Uterus (tissue), 4 donors: ENCODE measurements at places on chromosomes 6 and 20. TPM values are rescaled to one million over a fixed set of nuclear protein-coding genes. Genes with fewer than 3 reads are reported as not detected.

Gene WFDC2
- total RNA-seq: 7.9 TPM

GRCh38 chr6:161235776-161236633 is 37.9 kb downstream of the AGPAT4 start:
- no peak overlapping the region for H3K4me3 ChIP-seq
- H3K4me1 ChIP-seq: no peaks in the 10 kb centered on the region
- no peaks in the 10 kb centered on the region for H3K36me3 ChIP-seq
- no peak overlapping the region for H3K27ac ChIP-seq
- no peak for DNase-seq
- no peaks in the 10 kb centered on the region for H3K27me3 ChIP-seq

GRCh38 chr6:73062130-73062529 is 163.2 kb downstream of the KHDC1L start:
- no peaks in the 10 kb centered on the region for H3K36me3 ChIP-seq
- DNase-seq: no peak
- H3K4me3 ChIP-seq: no peak overlapping the region
- no peak overlapping the region for H3K27ac ChIP-seq

GRCh38 chr6:114218437-114219340 is 124.1 kb downstream of the HS3ST5 start:
- H3K4me3 ChIP-seq: no peak overlapping the region
- no peak overlapping the region for H3K27ac ChIP-seq
- no peak for DNase-seq
- no peaks in the 10 kb centered on the region for H3K4me1 ChIP-seq

DNA sequence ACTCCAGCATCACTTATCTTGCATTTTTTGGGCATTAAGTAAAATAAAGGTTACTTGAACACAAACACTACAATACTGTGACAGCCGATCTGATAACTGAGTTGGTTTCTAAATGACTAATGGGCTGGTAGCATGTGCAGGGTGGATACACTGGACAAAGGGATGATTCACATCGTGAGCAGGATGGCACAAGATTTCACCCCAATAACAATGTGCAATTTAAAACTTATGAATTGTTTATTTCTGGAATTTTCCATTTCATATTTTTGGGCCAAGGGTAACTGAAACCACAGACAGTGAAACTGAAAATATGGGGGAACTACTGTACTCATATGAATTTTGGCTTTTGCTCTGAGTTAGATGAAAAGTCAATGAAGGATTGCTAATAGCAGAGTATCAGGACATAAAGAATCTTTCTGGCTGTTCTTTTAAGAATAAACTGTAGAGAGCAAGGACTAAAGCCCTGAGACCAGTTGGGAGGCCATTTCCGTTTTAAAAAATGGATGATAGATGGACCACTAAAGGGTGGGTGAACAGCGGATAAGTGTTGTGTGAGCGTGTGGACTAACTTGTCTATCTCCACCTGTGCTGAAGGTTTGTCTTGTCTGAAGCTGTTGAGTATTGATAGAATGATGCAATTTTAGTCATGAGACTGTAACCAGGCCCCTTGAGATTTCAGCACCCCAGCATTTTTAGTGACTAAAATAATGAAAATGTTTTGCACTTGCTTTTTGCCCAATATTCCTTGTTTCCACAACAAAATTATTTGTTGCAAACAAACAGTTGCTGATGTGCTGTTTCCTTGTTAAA is 8.2 kb downstream of the SPINT3 start:
- no peak overlapping the region for H3K4me3 ChIP-seq
- H3K4me1 ChIP-seq: no peaks in the 10 kb centered on the region
- H3K36me3 ChIP-seq: no peaks in the 10 kb centered on the region
- H3K27me3 ChIP-seq: no peaks in the 10 kb centered on the region
- H3K27ac ChIP-seq: no peak overlapping the region
- no peak for DNase-seq

Gene ANKRD66
- total RNA-seq: not detected

DNA sequence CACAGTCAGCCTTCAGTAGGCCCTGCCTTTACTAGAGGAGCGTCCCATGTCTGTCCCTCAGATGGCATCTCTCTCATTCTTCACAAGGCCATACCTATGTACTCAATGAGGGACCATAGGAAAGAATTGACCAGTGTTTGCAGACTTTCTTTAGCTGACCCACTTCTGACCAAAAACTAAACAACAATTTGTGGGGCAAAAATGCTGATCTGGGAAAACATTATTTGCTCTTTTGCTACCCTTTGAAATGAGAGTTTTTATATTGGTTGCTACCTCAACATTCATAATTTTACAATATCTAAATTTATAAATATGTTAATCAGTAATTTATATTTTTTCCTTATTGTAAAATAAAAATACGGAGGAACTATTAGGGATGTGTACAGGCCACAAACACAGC is 539.4 kb upstream of the GJE1 start:
- H3K4me3 ChIP-seq: no peak overlapping the region
- H3K4me1 ChIP-seq: no peaks in the 10 kb centered on the region
- no peaks in the 10 kb centered on the region for H3K36me3 ChIP-seq
- H3K27ac ChIP-seq: no peak overlapping the region
- DNase-seq: no peak
- no peaks in the 10 kb centered on the region for H3K27me3 ChIP-seq

Gene GABRR2
- 0.26 TPM for total RNA-seq

DNA sequence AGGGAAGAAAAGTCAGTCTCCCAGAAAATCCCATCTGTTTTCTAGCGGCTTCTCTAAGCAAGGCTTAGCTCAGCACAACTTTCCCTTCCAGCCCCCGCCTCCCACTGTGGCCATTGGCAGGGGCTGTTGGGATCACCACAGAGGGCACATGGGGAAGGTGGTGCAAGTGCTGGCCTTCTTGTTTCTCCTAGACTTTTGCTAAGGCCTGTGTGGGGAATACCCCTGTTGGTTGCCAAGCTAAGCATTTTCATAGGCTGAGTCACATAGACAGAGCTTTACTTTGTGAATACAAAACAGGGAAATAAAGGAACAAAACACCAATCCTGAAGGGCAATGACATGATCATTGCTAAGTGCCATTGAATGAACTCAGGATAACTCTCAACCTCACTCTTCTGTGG is 32.4 kb upstream of the TIAM2 start:
- DNase-seq: no peak
- no peak overlapping the region for H3K27ac ChIP-seq
- H3K4me3 ChIP-seq: no peak overlapping the region
- no peaks in the 10 kb centered on the region for H3K27me3 ChIP-seq

GRCh38 chr6:126341126-126341525 is 1.2 kb downstream of the CENPW start:
- peak overlapping the region; percentile 67 for H3K4me3 ChIP-seq
- H3K36me3 ChIP-seq: no peaks in the 10 kb centered on the region
- DNase-seq: no peak
- H3K4me1 ChIP-seq: peaks cover 5% of the 10 kb centered on the region
- no peaks in the 10 kb centered on the region for H3K27me3 ChIP-seq

Gene OLIG3
- total RNA-seq: not detected

Gene ADGRF5
- total RNA-seq: 51.2 TPM

- no peak for DNase-seq
- no peaks in the 10 kb centered on the region for H3K36me3 ChIP-seq
- peaks cover 17% of the 10 kb centered on the region for H3K27me3 ChIP-seq
These were observed 72.9 kb upstream of the GLP1R start for GRCh38 chr6:38975621-38976049.

- no peaks in the 10 kb centered on the region for H3K36me3 ChIP-seq
- H3K27me3 ChIP-seq: no peaks in the 10 kb centered on the region
- no peak for DNase-seq
- no peak overlapping the region for H3K27ac ChIP-seq
- no peaks in the 10 kb centered on the region for H3K4me1 ChIP-seq
These were observed 650.4 kb downstream of the RFPL4B start for GRCh38 chr6:112997421-112998085.

DNA sequence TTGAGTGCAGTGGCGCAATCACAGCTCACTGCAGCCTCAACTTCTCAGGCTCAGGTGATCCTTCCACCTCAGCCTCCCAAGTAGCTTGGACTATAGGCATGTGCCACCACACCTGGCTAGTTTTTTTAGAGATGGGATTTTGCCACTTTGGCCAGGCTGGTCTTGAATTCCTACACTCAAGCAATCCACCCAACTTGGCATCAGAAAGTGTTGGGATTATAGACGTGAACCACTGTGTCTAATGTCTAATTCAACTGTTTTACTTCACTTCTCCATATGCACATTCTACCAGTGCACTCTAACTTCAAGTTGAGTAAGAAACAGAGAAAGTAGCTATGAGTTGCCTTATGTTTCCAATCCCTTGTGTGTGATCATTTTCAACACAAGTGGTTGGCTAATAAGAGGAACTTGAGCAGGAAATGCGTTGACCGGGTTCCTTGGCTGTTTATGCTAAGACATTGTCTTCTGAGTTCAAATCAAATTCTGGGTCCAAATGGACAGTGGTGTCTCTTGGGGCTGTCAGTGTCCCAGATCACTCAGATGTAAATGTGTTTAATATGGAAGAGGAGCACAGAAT is 23.9 kb downstream of the ZNF337 start:
- DNase-seq: no peak
- H3K4me1 ChIP-seq: no peaks in the 10 kb centered on the region

DNA sequence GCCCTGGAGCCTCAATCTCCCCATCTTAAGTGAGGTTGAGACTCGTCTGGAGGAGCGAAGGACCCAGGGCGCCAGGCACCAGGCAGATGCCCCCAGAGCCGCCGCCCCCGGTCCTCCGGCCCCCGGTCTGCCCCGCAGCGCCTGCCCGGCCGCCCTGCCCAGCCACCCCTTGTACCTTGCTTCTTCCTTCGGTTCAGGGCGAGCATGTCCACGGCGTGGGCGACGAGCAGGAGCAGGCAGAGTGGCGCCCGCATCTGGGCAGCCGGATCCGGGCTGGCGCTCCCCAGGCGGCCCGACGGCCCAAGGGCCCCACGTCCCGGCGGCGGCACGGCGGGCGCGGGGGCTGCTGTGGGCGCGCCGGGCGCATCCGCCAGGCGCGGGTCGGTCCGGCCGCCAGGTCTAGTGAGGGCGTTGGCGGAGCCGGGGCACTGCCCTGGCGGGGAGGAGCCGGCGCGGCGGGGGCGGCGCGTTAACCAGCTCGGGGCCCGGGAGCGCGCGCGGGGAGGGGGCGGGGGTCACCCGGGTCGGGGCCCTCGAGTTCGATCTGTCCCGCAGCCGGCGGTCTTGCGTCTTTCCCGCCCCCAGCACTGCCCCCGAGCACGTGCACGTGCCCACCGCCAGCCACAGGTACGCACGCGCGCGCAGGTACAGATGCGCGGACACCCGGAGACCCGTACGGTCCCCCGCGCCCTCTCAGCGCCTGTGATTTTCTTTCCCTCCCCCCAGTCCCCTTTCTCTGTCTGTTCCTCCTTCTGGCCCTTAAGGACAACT is at the start of gene RSPO4:
TSS of gene RSPO4 (minus strand) at position 401 of the 771 bp plus-strand sequence. CDS start at position 254, 147 bp downstream.
- no peaks in the 10 kb centered on the region for H3K4me1 ChIP-seq
- no peaks in the 10 kb centered on the region for H3K27me3 ChIP-seq
- H3K4me3 ChIP-seq: no peak within 1 kb of the TSS
- no peaks in the 10 kb centered on the region for H3K36me3 ChIP-seq

Gene PEX7
- total RNA-seq: 9.0 TPM

- H3K36me3 ChIP-seq: no peaks in the 10 kb centered on the region
- DNase-seq: no peak
- H3K27ac ChIP-seq: no peak overlapping the region
- H3K4me3 ChIP-seq: no peak overlapping the region
These were observed 27.0 kb downstream of the HECA start for GRCh38 chr6:139161817-139162284.

DNA sequence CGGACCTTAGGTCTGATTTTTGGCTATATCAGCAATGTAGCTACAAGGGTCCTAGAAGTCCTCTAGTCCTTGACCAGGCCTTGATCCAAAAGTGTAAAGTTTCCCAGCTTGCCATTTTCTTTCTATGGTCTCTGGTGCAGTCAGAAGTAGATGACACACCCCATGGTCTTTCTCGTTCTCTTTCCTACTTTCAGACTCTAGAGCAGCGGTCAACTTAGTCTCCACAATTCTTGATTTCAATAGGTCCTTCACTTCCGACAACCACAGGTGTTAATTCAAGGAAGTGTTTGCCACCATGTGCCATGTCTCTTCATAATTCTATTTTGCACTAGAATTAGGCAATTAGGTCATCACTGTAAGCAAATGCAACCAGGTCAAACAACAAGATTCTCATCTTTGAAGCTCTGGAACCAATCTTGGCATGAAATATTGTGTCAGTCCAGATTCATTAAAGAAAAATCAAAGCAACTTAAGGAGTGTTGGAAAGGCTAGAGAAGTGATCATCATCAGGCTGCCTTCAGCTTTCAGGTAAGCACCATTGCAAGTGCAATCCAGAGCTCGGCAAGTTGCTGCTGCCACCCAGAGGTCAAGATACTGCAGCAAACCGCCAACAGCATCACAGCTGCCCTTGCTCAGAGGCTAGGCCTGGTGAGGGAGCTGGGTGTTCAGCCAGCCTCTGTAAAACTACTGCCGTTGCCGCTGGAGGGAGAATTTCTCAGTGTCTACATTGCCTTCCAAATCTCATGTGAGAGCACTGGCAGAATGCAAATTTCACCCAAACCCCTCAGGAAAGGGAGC is 5.6 kb upstream of the SYNE1 start:
- peak; percentile 36 for DNase-seq
- no peaks in the 10 kb centered on the region for H3K4me1 ChIP-seq
- no peaks in the 10 kb centered on the region for H3K27me3 ChIP-seq
- H3K4me3 ChIP-seq: no peak overlapping the region
- no peaks in the 10 kb centered on the region for H3K36me3 ChIP-seq
- no peak overlapping the region for H3K27ac ChIP-seq

Gene C6orf89
- 27.1 TPM for total RNA-seq

- H3K4me3 ChIP-seq: peak within 1 kb of the TSS; percentile 81
- DNase-seq: peak; percentile 66
- H3K4me1 ChIP-seq: no peaks in the 10 kb centered on the region
- no peaks in the 10 kb centered on the region for H3K27me3 ChIP-seq
- no peaks in the 10 kb centered on the region for H3K36me3 ChIP-seq
- H3K27ac ChIP-seq: peak within 1 kb of the TSS; percentile 83
These were observed at the start of gene TRERF1 for GRCh38 chr6:42451333-42452170. TRERF1 (minus strand) TSS chr6:42451926; CDS start chr6:42269590, 182,336 bp downstream.

DNA sequence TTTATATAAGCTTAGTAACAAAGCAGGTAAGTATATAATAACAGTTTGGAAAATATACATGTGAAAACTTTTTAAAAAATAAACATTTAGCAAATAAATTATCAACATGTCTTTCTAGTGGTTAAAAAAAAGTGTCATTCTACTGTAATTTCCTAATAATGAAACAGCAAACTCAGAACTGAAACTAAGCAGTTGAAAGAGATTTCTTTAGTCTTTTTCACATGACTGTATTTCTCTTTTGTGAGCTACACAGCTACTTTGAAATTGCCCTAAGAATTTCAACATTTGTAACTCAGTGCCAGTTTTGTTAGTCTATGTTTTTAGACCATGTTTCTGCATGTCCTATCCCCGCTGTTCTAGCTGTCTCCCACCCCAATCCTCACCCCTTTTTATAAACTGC is 28.4 kb upstream of the SDHAF4 start:
- no peaks in the 10 kb centered on the region for H3K36me3 ChIP-seq
- no peak overlapping the region for H3K27ac ChIP-seq
- H3K4me3 ChIP-seq: no peak overlapping the region
- no peaks in the 10 kb centered on the region for H3K27me3 ChIP-seq

- H3K27ac ChIP-seq: no peak overlapping the region
- no peak overlapping the region for H3K4me3 ChIP-seq
- no peaks in the 10 kb centered on the region for H3K4me1 ChIP-seq
- H3K36me3 ChIP-seq: no peaks in the 10 kb centered on the region
- DNase-seq: no peak
These were observed 318.0 kb upstream of the PTCHD4 start for GRCh38 chr6:48429021-48429420.

Gene CDH4
- not detected for total RNA-seq
